ENCODE measurements at places on chromosomes 3 and 15. TPM values are rescaled to one million over a fixed set of nuclear protein-coding genes. Genes with fewer than 3 reads are reported as not detected.

DNA sequence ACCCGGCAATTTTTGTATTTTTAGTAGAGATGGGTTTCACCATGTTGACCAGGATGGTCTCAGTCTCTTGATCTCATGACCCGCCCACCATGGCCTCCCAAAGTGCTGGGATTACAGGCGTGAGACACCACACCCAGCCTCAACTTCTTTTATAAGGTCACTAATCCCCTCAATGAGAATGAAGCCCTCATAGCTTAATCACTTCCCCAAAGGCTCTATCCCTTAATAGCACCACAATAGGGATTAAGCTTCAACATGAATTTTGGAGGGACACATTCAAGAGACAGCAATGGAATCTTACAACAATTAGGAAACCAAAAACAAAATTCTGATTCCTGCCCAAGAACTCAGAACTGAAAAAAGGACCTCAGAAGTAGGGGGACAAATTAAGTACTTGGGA is 126.8 kb downstream of the ATP1B3 start:
- no peak overlapping the region for H3K27ac ChIP-seq
- no peaks in the 10 kb centered on the region for H3K4me1 ChIP-seq
- no peak for DNase-seq
- no peak overlapping the region for H3K4me3 ChIP-seq

GRCh38 chr3:171849617-171850319 is 6.6 kb downstream of the TMEM212 start:
- no peaks in the 10 kb centered on the region for H3K36me3 ChIP-seq
- H3K4me1 ChIP-seq, result no peaks in the 10 kb centered on the region
- DNase-seq, result no peak
- no peaks in the 10 kb centered on the region for H3K27me3 ChIP-seq
- H3K27ac ChIP-seq, result no peak overlapping the region
- H3K4me3 ChIP-seq, result no peak overlapping the region

GRCh38 chr3:142796823-142797222 is 73.0 kb downstream of the TRPC1 start:
- no peak overlapping the region for H3K27ac ChIP-seq
- DNase-seq, result no peak
- no peaks in the 10 kb centered on the region for H3K27me3 ChIP-seq
- no peak overlapping the region for H3K4me3 ChIP-seq
- no peaks in the 10 kb centered on the region for H3K36me3 ChIP-seq

DNA sequence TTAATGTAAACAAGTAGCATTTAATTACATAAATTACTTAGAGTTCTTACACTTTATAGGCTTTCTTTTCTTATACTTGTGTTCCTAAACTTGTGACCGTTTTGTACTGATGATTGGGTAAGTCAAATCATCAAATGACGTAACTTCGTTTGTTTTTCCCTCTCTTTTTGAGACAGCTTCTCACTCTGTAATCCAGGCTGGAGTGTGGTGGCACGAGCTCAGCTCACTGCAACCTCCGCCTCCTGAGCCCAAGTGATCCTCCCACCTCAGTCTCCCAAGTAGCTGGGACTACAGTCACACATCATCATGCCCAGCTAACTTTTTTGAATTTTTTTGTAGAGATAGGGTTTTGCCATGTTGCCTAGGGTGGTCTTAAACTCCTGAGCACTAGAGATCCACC is 226.0 kb downstream of the TCF12 start:
- no peak for DNase-seq
- no peaks in the 10 kb centered on the region for H3K4me1 ChIP-seq

- no peaks in the 10 kb centered on the region for H3K4me1 ChIP-seq
- no peaks in the 10 kb centered on the region for H3K27me3 ChIP-seq
- no peaks in the 10 kb centered on the region for H3K36me3 ChIP-seq
- no peak overlapping the region for H3K4me3 ChIP-seq
Observed at GRCh38 chr3:194925614-194926013, 239.9 kb downstream of the FAM43A start.

- H3K36me3 ChIP-seq, result no peaks in the 10 kb centered on the region
- H3K27ac ChIP-seq, result no peak overlapping the region
Observed at GRCh38 chr15:100189849-100190248, 151.9 kb downstream of the ADAMTS17 start.

DNA sequence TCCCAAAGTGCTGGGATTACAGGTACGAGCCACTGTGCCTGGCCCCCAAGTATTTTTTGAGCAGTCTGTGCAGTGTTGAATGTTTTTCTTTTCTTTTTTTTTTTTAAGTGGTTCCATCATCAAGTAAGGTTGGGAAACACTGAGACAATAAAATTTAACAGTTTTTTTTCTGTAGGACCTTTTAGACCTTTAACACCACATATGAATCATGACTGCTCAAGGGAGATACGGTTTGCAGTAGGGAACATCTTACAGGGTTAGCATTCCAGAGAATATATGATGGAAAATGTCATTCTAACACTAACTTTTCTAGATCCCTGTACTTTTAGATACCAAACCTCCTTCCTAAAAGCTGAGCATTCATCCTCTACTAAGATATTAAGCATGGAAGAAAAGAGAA is 41.7 kb downstream of the SNX4 start:
- H3K27me3 ChIP-seq, result no peaks in the 10 kb centered on the region
- H3K27ac ChIP-seq, result no peak overlapping the region
- no peak for DNase-seq
- H3K4me3 ChIP-seq, result no peak overlapping the region

GRCh38 chr3:185328324-185329004 is 34.5 kb upstream of the MAP3K13 start:
- no peaks in the 10 kb centered on the region for H3K27me3 ChIP-seq
- H3K27ac ChIP-seq, result no peak overlapping the region
- peak; percentile 60 for DNase-seq
- H3K4me1 ChIP-seq, result no peaks in the 10 kb centered on the region
- peak overlapping the region; percentile 59 for H3K4me3 ChIP-seq

GRCh38 chr3:45153658-45154437 is 7.7 kb upstream of the CDCP1 start:
- no peak overlapping the region for H3K27ac ChIP-seq
- H3K4me1 ChIP-seq, result no peaks in the 10 kb centered on the region
- no peaks in the 10 kb centered on the region for H3K36me3 ChIP-seq
- DNase-seq, result no peak
- H3K27me3 ChIP-seq, result no peaks in the 10 kb centered on the region

- no peaks in the 10 kb centered on the region for H3K36me3 ChIP-seq
- DNase-seq, result no peak
- H3K4me1 ChIP-seq, result no peaks in the 10 kb centered on the region
- no peak overlapping the region for H3K4me3 ChIP-seq
- H3K27ac ChIP-seq, result no peak overlapping the region
Observed at GRCh38 chr3:130895690-130896488, 2.0 kb downstream of the ATP2C1 start.

DNA sequence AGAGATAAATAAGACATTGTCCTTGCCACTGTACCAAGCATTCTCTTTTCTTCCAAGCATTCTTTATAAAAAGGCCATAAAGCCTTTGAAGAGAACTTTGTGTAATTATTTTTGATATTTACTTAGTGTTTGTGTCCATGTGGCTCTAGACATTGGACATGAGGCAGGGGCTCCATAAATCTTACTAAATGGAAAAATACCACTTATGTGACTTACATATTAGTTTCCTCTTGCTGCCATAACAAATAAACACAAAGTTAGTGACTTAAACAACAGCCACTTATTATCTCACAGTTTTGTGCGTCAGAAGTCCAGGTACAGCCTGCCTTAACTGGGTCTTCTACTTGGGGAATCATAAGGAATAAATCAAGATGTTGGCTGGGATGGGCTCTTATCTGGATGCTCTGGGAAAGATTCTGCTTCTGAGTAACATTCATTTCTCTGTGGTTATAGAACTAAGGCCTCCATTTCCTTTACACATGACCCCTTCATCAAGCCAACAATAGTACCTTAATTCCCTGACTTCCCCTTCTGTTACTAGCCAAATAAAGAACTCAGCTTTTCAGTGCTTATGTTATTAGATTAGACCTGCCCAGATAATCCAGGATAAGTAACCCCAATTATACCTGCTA is 59.9 kb upstream of the COL8A1 start:
- H3K27ac ChIP-seq, result no peak overlapping the region
- no peaks in the 10 kb centered on the region for H3K27me3 ChIP-seq
- H3K36me3 ChIP-seq, result no peaks in the 10 kb centered on the region
- DNase-seq, result no peak

- no peaks in the 10 kb centered on the region for H3K36me3 ChIP-seq
- H3K27me3 ChIP-seq, result no peaks in the 10 kb centered on the region
- H3K4me1 ChIP-seq, result no peaks in the 10 kb centered on the region
- DNase-seq, result no peak
- H3K27ac ChIP-seq, result peak overlapping the region; percentile 62
Observed at GRCh38 chr15:96345560-96346399, 15.3 kb downstream of the NR2F2 start.

DNA sequence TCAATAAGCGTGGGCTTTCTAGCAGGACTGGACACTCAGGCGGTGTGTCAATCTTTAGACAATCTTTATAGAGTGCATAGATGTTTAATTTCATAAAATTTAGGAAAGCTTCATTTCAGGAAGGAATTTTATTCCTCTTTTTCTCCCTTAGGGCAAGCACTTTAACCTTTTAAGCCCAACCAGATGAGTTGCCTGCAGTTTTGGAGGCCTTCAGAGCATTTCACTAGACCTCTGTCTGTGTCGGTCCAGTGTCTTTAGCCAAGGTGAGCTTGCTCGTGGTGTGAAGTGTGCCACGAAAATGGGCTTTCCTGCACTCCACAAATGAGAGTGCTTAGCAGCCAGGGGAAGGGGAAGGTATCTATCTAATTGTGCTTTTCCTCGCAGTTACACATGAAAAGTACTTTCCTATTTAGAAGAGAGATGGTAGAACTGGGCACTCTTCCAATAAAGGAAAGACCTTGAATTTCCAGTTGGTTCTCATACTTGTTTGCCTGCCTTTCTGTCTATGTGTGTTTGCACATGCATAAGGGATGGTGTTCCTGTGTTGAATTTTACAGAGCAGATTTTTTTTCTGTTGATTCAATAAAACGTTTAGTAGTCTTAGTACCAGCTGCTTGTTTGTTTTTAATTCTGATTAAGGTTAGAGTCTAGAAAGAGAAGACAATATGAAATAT is 53.6 kb downstream of the FEZF2 start:
- no peak overlapping the region for H3K4me3 ChIP-seq
- no peaks in the 10 kb centered on the region for H3K36me3 ChIP-seq
- no peak for DNase-seq
- H3K27me3 ChIP-seq, result no peaks in the 10 kb centered on the region
- H3K27ac ChIP-seq, result no peak overlapping the region

GRCh38 chr3:111717601-111718000 is 122.5 kb upstream of the ZBED2 start:
- H3K27ac ChIP-seq, result no peak overlapping the region
- H3K36me3 ChIP-seq, result no peaks in the 10 kb centered on the region
- peak; percentile 58 for DNase-seq
- no peak overlapping the region for H3K4me3 ChIP-seq
- no peaks in the 10 kb centered on the region for H3K27me3 ChIP-seq

GRCh38 chr15:59273234-59273633 is 66.6 kb downstream of the LDHAL6B start:
- H3K4me1 ChIP-seq, result no peaks in the 10 kb centered on the region
- no peaks in the 10 kb centered on the region for H3K27me3 ChIP-seq
- H3K36me3 ChIP-seq, result no peaks in the 10 kb centered on the region
- no peak for DNase-seq

GRCh38 chr15:47289656-47290055 is 427.6 kb upstream of the SEMA6D start:
- H3K4me3 ChIP-seq, result no peak overlapping the region
- no peak for DNase-seq
- no peaks in the 10 kb centered on the region for H3K27me3 ChIP-seq

GRCh38 chr15:71296315-71296679 is 181.0 kb downstream of the THSD4 start:
- H3K4me3 ChIP-seq, result no peak overlapping the region
- no peak overlapping the region for H3K27ac ChIP-seq
- DNase-seq, result peak; percentile 74
- no peaks in the 10 kb centered on the region for H3K36me3 ChIP-seq
- no peaks in the 10 kb centered on the region for H3K4me1 ChIP-seq
- H3K27me3 ChIP-seq, result no peaks in the 10 kb centered on the region

DNA sequence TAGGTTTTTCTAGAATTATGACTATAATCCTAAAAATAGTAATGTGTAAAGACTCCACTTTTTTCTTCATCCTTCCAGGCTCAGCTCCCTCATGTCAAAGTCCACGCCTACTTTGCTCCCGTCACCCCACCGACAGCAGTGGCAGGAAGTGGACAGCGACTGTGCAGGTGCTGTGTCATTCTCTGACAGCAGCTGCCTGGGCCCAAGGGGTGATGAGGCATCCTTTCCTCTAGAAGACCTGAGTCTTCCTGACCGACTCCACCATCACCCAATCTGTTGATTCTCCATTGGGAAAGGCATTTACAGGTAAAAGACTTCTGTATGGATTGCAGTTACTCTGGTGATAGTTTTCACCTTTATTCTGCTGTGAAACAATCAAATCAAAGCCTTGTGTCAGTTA is 54.8 kb downstream of the UBP1 start:
- H3K36me3 ChIP-seq, result no peaks in the 10 kb centered on the region
- H3K4me3 ChIP-seq, result no peak overlapping the region
- DNase-seq, result peak; percentile 52
- no peak overlapping the region for H3K27ac ChIP-seq

- no peak overlapping the region for H3K27ac ChIP-seq
- no peaks in the 10 kb centered on the region for H3K4me1 ChIP-seq
- no peak for DNase-seq
- H3K36me3 ChIP-seq, result no peaks in the 10 kb centered on the region
Observed at GRCh38 chr3:7692866-7693265, 808.8 kb upstream of the LMCD1 start.

DNA sequence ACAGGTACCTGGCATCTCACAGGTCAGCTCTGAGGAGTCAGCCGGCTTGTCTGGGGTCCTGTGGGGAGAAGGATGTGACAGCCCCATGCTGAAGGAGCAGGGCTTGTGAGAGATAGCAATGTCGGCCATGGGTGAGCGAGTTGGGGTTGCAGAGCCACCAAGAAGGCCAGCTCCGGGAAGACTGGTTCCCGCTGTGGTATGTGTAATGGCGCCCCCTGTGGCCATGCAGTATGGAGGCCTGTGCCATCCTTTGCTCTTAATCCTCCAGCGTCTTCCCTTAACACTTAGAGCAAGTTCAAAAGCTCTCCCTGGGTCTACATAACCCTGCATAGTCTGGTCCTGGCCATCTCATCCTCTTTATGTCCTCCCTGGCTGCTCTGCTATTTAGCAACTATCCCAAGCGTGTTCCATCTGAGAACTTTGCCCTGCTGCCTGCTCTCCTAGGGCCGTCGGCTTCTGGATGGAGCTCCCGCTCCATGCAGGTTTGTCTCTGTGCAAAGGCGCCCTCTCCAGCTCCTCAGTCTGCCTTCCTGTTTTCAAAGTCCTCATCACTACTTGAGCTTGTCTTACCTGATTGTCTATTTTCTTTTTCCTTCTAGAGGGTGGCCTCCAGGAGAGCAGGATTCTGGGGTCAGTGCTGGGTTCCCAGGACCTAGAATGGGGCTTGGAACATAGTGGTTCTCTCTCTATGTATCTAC is 40.8 kb upstream of the IQCF6 start:
- no peaks in the 10 kb centered on the region for H3K27me3 ChIP-seq
- H3K27ac ChIP-seq, result no peak overlapping the region
- no peak overlapping the region for H3K4me3 ChIP-seq
- no peak for DNase-seq
- H3K4me1 ChIP-seq, result no peaks in the 10 kb centered on the region

The APOD gene
- total RNA-seq, result 29.9 TPM

The GPR27 gene
- total RNA-seq, result not detected

The ZDHHC23 gene
- total RNA-seq, result 26.6 TPM

The CHST13 gene
- total RNA-seq, result 2.8 TPM

The FSD2 gene
- total RNA-seq, result not detected

The ALPK3 gene
- total RNA-seq, result 0.83 TPM

The BFSP2 gene
- total RNA-seq, result not detected

The GNAT1 gene
- not detected for total RNA-seq

Data from Peyer's patch (tissue), 4 donors.